ENCODE measurements at places on chromosomes 1 and 21. TPM values are rescaled to one million over a fixed set of nuclear protein-coding genes. Genes with fewer than 3 reads are reported as not detected.

GRCh38 chr1:162108426-162108825, 38.9 kb downstream of the NOS1AP start:
- DNase-seq = no peak

- no peak for DNase-seq
Measured at GRCh38 chr1:165823552-165824268, 3.7 kb upstream of the UCK2 start.

ARHGEF16 gene
- 12.2 TPM for total RNA-seq

TMEM240 gene
- 16.9 TPM for total RNA-seq

DNA sequence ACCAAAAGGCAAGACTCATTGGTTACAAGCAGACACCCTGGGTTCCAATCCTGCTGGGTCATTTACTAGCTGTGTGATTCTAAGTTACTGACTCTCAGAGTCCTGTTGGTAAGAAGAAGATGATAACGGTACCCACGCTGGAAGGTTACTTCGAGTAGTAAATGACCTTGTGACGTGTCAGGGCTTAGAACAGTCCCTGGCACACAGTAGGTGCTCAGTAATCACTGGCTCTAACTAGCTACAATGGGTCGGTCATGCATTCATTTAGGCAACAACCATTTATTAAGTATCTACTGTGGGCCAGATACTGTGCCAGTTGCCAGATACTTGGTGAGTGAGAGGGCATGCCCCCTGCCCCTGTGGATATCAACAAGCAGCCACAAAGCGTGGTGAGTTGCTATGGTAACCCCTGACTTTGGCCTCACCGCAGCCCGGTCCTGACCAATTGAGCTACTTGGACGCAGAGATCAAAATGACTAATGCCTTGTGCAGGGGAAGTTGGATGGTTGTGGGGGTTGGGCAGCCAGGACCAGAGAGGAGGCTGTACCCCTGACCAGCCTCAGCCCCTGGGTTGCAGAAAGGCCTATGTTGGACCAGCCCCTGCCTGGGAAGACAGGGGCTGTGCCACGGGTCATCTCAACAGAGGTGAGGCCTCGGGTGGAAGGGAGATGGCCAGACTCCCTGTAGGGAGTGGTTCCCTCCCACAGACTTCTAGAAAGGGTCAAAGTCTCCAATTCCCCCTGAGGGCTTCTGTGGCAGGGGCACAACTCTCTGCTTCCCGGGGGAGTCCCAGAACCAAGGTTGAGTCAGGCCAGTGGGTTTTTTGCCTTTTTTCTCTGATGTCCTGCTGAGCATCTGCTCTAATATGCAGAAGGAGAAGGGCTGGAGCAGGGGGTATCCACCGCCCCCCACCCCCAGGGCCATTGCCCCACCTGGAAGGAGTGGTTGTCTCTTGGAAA, 16.0 kb downstream of the DHRS3 start:
- DNase-seq = no peak

Data from neural crest cell (in vitro differentiated cells).